ENCODE measurements at places on chromosomes 7 and 10.

DNA sequence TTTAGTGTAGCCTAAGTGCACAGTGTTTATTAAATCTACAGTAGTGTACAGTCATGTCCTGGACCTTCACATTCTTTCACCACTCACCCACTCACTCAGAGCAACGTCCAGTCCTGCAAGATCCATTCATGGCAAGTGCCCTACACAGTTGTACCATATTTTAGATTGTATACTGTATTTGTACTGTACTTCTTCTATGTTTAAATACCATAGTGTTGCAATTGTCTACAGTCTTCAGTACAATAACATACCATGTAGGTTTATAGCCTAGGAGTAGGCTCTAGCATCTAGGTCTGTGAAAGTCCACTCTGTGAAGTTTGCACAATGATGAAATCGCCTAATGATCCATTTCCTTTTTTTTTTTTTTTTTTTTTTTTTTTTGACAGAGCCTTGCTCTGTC is 12.0 kb downstream of the EEPD1 start:
- DNase-seq: no peak

DNA sequence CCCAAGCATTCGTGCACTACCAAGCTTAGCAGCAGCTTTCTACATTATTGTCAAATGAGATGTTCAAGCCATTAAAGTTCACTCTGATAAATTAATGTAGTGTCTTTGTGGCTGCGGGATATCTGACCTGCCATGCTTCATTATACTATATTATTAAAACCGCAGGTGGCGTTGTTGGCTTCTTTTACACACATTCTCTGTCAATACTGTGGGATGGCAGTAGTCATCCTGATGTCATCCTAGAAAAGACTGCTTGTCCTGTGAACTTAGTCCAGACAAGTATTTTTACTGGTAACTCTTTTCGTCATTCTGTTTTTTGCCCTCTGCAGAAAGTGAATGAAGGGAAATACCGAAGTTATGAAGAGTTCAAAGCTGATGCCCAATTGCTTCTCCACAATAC is 103.9 kb downstream of the ZMYND11 start:
- DNase-seq: no peak

- DNase-seq: no peak
Measured at GRCh38 chr7:49001610-49002033, 77.3 kb downstream of the CDC14C start.

- no peak for DNase-seq
Measured at GRCh38 chr10:9075420-9075819, 1020.9 kb downstream of the GATA3 start.

- DNase-seq: no peak
Measured at GRCh38 chr7:158135931-158136330, 451.7 kb downstream of the PTPRN2 start.

- DNase-seq: no peak
Measured at GRCh38 chr7:135197906-135198655, 13.2 kb downstream of the WDR91 start.

DNA sequence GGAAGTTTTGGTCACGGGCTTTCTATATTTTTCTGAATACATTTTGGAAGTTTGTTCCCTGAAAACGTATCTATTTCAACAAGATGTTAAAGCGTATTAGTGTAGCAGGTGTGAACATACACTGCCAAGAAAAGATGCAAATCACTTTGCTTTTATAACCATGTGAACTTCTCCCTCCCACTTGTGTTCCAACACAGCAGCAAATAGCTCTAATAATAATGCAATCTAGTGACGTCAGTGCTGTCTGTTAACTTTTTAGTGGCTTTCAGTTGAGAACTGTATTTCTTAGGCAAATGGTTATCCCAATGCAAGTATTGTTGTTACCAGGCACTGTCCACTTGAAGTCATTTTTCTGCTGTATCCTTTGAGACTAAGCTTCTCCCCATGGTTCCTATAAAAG is 188.4 kb upstream of the IGFBP3 start:
- no peak for DNase-seq

DNA sequence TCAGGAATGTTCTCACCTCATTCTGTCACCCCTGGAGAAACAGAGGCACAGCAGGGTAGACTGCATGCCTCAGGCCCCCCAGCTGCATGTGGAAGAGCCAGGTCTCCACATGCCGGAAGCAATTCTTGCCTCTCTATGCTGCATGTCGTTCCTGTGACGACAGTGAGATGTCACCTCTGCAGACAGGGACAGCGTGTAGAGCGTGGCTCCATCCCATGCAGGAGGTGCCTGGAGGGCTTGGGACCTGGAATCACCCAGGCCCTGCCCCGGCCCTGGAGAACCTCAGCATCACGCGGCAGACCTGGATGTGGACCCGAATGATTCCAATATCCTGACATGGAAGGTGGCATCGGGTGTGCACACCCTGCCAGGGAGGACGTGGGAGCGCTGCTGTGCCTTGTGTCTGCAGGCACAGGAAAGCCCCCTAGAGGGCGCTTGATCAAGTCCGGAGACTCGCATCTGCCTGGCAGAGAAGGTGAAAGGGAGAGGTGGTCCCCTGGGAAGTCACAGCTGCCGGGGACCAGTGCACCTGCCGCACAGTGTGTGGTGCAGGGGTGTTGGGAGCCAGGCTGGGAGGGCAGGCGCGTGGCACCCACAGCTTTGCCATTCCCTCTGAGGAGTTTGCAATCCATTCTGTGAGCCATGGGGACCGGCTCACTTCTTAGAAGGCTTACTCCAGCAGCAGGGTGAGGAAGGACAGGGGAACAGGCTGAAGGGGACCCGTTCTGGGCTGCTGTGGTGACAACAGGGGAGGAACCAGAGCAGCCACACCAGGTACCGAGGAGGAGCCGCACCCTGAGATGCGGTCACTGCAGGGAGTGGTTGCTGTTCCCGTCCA is 45.3 kb upstream of the EN2 start:
- DNase-seq: peak; percentile 20

- no peak for DNase-seq
Measured at GRCh38 chr7:26850193-26850651, 14.2 kb downstream of the SKAP2 start.

GRCh38 chr7:142508251-142508650 is 241.0 kb upstream of the PRSS1 start:
- no peak for DNase-seq

GRCh38 chr10:19816411-19817230 is at the start of gene PLXDC2:
Gene PLXDC2, plus strand, starts transcription at chr10:19816432.
- DNase-seq: no peak

DNA sequence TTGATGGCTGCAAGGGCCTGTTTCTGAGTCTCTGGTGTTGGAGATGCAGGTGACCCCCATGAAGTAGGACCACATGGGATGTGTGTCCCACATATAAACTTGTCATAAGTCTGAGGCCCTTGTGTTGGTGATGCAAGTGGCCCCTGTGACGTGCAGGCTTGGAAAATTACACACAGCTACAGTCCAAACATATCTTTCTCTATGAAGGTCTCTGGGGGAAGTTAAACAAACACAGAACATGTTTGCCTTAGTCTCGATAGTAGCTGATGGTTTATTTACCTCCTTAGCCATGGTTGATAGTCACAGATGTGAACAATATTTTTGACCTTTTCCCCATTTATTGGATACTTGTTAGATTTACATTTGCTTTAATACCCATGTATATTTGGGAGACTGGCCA is 64.7 kb downstream of the ADCY1 start:
- DNase-seq: no peak

- DNase-seq: no peak
Measured at GRCh38 chr10:32317795-32318357, 29.1 kb downstream of the EPC1 start.

DNA sequence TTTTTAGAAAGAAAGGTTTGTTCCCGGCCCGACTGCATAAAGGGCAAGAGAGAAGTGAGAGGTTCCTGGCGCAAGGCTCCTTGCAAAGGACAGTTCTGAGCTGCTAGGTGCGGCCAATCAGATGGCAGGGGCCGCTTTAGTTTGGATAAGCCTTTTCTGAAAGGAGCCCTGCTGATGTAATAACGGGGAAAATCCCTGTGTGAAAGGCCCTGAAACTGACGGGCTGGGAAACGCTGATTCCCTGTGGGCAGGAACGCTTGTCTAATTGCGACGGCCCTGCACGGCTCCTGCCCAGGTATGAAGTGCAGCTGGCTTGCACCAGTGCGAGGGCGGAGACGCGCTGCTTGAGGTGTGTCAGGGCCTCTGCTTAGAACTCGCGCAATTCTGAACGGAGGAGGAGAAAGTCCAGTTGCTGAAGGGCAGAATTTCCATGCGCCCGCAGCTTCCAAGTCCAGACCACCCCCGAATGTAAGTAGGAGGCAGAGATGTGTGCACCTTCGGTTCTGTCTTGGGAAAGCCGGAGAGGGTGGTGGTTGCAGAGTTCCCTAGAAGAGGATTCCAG is 30.5 kb downstream of the TACC2 start:
- no peak for DNase-seq

- DNase-seq: no peak
Measured at GRCh38 chr7:139047970-139048369, 12.1 kb upstream of the ZC3HAV1L start.

DNA sequence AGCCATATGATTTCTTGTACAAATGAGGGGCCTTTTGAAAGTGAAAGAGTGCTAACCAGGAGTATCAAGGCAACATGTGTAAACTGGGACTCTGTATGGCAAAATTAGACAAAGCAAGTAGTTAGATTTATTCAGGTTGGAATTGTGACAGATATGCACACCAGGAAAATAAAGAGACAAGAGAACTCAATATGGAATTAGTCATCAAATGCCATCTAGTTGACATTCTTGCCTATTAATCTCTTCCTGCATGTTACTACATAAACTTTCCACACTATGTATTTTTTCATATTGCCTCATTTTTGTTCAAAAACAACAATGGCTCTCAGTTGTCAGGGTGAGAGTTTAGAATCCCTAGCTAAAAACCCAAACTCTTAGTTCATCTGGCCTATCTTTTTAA is 799.0 kb downstream of the NRG3 start:
- DNase-seq: no peak

DNA sequence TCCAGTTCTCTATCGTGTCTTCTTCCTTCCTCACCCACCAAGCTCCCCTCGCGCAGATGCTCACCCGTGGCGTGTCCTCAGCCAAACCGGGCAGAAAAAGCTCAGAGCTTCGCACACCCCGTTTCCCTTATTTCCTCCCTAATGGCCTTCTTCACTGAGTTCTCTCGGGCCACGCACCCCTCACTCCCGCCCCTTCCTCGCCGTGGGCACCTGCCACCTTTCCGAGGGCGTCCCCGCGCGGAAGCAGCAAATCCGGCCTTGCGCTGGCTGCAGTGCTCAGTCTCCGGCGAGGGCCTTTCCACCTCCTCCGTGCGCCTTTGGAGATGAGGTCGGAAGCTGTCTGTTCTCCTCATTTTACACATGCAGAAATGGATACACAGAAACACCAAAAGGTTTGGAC is 12.4 kb upstream of the CALML3 start:
- DNase-seq: no peak

GRCh38 chr7:55469271-55469681 is 103.0 kb downstream of the VOPP1 start:
- DNase-seq: peak; percentile 29
